ENCODE measurements at places on chromosomes 5 and 9.
A peak's percentile ranks its signal among the peaks of the same experiment; 100 is the strongest.

DNA sequence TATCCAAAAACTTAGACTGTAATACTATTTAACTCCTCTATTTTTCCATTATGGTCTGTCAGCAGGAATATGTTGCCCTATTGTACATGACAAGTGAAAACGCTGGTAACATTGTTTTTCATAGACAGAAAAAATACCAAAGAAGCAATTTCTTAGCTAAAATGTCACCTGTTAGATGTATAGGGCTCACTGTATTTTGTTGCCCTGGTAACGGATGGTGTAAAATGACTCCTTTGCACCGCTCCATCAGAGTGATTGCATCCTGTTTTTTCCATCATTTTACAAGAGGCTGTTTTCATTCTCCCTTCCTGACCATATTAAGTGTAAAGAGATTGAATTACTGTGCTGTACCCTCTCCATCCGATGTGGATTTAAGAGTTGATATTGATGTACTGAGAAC, 460.1 kb upstream of the TLE4 start:
- no peak for DNase-seq

- DNase-seq, result no peak
Observed at GRCh38 chr9:13411791-13412190, 132.3 kb upstream of the MPDZ start.

- DNase-seq, result no peak
Observed at GRCh38 chr9:128121924-128122808, 5.4 kb downstream of the PTGES2 start.

GRCh38 chr9:95927271-95928004, 51.9 kb downstream of the ERCC6L2 start:
- DNase-seq, result no peak

DNA sequence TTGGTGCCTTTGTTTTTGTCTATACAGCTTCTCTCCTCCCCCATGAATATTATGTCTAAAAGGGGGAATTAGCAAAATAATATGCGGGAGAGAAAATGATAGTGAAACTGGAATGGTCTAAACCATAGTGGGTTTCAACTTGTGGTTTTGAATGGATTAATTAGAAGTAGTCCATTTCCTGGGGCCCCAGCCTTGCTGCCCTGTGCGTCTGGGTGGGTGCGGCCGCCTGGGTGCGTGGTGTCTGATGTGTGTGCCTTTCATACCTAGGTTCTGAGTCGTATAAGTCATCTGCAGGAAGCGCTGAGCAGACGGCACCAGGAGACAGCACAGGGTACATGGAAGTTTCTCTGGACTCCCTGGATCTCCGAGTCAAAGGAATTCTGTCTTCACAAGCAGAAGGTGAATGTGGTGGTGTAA, 120.0 kb upstream of the CACNA1B start:
- DNase-seq, result peak; percentile 55

DNA sequence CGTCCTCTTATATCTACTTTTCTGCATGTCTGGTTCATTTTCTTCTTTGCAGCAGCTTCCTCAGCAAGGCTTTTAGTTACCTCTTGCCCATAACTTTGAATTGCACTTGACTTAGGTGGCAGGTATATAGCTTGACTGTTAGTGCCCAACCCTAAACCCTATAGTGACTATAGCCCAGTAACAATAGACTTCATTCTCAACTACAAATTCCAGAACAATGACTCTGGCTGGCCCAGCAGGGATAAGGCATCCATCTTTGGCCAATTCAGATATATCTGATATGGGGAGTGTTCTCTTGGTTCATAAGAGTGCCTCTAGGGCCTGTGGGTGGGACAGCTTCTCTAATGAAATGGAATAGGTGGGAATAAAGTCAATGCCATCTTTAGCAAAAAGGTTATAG, 246.2 kb downstream of the DMRT2 start:
- DNase-seq, result no peak

GRCh38 chr9:99210572-99210971, 11.2 kb downstream of the ALG2 start:
- DNase-seq, result no peak

GRCh38 chr9:6677803-6678202, 32.3 kb upstream of the GLDC start:
- DNase-seq, result no peak

DNA sequence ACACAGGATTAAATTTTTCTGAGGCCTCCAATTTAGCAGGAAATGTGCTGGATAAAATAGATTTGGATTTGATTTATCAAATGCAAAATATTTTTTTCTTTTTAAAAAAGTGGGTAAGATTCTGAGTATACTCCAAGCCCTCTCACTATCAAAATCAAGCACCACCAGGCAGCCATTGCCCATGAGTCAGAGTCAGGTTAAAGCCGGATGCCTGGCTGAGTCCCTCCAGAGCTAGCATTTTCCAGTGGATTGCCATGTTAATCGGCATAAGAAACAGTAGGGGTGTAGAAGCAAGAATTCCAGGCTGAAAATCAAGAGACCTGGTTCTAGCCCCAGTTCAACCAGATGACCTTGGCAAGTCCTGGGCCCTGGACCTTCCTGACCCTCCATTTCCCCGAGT, 85.3 kb downstream of the FAM114A2 start:
- no peak for DNase-seq

DNA sequence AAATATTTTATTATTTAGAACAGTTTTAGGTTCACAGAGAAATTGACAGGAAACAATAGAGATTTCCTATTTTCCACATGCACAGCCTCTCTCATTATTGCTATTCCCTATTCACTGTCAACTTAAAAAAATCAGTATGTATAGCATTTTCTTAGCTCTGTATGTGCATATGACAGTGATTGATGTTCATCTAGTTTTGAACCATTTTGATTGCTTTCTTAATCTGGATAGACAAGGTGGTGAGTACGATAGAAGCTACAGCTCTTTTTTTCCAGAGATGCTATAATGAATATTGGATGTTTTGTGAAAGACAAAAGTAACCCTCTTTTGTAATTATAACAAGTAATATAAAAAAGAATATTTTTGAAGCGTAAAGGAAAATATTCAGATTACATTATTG, 201.2 kb upstream of the ARRDC3 start:
- DNase-seq, result no peak

DNA sequence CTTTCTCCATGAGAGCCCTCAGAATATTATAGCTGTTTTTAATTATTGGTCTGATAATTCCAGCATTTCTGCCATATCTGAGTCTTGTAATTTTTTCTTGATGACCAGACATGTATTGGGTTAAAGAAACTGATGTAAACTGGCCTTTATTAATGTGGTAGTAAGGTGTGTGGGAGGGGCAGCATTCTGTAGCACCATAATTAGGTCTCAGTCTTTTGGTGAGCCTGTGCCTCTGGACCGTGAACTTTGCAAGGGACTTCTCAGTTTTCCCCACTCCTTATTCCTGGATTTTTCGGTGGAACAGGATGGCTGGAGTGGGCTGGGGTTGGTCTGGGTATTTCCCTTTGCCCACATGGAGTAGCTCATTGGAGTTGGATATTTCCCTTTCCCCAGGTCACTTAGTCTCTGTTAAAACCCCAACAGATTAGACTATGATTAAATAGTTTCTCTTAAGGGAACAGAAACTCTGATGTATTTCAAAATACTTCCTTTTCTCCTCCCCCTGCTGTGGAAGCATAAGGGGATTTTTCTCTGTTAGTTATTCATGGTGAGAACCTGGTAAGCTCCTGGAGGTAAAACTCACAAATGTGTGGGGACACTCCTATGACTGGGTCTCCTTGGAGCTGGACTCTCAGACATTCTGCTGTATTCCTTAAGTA, 52.4 kb downstream of the FSD1L start:
- DNase-seq, result no peak

DNA sequence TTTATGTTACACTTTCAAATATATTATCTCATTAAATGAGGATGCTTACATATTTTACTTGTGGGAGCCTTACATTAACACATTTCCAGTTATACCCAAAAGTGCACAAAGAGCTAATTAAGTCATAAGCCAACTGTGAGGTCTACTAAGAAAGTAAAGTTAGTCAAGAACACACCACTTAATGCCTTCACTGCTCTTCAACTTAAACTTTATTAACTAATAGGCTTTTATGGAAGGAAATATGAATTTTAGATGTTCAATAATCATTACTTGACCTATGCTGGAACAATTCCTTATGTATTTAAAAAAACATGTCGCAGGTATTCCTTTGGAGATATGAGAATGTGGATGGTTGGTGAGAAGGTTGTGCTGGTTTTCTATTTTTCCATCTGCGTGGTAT, 3.4 kb downstream of the ST8SIA4 start:
- no peak for DNase-seq
